ENCODE measurements at places on chromosomes 5 and 9.
A peak's percentile ranks its signal among the peaks of the same experiment; 100 is the strongest.

DNA sequence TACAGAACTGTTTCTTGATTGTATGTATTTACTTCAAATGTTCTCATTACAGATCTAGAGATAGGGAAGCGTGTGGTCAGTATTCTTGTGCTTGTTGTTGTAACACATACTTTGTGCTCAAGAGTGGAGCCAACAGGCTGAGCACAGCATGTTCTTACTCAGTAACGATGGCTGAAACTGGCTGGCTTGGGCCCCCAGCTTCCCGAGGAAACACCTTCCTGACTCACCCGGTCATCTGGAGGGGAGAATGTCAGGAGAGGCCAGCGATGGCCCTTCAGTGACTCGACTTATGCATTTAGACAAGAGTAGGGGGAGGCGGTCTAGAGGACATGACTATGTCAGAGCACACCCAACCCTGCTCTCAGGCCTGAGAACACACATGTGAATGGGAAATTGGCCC, 25.6 kb downstream of the ZNF474 start:
- peak; percentile 67 for DNase-seq

GRCh38 chr9:68653141-68653595, 51.9 kb upstream of the PIP5K1B start:
- DNase-seq: no peak

DNA sequence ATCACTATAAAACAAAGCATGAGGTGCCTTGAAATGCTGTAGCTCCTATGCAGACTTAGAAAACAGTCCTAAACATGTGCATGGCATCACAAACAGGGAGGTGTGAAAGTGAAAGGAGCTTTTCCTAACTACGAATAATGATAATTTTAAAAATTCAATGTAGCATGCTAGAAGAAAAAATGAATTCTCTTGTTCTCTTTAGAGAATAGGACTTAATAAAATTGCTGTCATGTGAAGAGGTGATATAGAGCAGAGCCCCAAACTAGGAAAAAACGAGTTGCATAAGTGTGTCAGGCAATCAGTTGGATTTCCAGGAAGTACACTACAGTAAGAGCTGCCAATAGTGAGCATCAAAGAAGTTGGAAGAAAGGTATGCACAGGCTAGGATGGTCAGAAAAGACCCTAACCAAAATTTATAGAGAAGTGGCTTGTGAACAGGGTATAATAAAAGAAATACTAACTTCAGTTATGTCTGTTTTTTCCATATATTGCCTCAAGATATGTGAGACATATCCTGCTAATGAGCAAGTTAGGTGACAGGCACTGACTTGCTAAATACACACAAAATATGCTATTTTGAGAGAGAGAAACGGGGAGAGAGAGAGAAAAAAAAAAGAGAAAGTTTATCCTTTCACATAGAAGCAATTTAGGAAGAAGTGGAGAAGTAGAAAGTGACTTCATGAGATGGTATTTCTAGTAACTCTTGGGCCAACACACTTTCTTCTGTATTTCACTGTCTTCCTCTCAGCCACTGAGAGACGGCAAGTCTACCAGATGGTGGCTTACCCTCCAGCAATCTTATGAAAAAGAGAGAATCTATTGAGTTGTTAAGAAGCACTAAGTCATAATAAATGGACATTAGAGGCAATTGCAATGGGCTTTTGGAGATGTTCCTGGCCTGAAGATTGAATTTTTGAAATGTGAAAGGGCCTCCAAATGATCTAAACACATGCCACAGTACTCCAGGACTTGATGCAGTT, 18.0 kb downstream of the ITGA2 start:
- no peak for DNase-seq

DNA sequence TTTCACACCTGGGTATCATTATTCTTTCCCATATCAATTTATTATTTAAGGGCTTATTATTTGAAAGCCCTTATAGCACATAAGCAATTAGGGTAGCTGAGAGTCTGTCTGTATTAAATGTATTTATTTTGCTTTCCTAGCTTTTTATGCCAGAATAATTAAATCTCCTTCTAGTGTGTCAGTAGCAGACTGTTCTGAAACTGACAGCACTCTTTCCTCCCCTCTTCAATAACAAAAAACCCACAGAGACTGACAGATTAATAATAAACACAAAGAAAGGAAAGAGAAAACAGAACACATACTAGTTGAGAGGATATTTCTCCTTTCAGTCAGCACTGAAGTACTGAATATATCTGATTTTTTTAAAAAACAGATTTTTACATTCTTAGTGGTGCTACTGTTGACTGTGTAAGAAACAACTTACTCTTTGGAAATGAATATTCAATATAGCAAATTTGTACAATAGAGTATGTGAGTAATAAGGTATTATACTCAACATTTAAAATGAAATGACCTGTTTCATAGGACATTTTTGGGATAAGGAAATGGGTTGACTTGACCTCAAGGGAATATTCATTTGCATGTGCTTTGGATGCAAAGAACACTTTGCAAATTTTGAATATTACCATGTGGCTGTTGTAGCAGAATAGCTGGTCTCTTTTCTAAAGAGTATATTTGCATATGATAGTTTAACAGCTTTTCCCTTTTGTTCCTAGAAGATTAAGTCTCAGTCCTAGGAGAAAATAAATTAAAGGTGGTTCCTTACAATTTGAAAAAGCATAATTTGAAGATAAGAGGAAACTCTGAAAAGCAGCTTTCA, 208.3 kb downstream of the SPATA31D1 start:
- DNase-seq: no peak

DNA sequence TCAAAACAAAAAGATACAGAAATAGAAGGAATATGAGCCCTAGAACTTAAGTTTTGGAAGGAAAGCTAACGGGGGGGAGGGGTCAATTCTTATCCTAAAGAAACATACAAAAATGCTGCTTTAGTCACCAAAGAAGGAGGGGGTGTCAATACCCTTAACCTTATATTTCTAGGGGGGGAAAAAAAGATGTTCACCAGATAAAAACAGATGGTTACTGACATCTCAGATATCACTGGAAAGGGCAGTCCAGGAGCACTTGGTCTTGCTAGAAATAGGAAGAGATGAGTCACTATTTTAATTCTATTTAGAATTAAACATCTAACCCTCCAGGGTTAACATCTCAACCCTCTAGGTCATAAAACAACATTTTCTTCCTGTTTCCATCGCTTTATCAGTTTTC, 1.7 kb downstream of the DIAPH1 start:
- DNase-seq: no peak

GRCh38 chr5:146188358-146188757, 5.9 kb upstream of the LARS1 start:
- DNase-seq: peak; percentile 68

DNA sequence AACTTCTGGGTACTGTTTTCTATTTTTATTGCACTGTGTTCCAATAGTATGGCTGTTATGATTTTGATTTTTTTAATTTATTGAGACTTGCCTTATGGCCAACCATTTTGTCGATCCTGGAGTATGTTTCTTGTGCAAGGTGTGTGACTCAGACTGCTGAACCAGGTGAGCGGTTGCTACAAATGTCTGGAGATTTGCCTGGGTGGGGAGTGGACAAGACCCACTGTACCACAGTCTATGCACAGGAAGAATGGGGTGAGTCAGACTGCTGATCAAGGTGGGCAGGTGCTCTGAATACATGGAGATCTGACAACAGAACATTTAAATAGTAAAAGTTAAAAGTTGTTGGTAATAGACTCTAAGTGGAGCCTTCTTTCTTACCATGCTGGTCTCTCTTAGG, 609.2 kb downstream of the CSNK1G3 start:
- DNase-seq: no peak

DNA sequence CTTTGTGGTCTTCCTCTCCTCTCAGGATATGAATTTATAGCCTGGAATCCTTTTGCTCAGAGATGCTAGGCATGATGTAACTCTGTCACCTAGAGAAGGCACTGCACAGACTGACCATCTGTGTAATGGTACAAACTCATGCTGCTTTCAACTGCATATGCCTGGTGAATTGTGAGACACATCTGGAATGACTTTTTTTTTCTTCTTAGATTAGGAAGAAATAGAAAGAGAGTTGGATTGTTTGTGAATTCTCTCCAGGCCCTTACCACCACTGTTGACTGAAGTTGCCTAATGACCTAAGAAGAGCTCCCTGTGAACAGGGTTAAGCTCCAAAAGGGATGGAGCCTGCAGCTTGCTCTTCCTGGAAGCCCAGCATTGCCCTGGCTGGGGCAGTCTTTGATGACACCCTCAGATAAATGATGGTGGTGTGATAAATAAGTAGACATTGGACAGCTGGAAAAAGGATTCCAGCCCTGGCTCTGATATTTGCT, 47.8 kb upstream of the TRIM32 start:
- peak; percentile 82 for DNase-seq

- no peak for DNase-seq
Observed at GRCh38 chr5:4226565-4226964, 630.9 kb downstream of the IRX1 start.

GRCh38 chr5:176530393-176530982, 6.7 kb downstream of the RNF44 start:
- DNase-seq: no peak

DNA sequence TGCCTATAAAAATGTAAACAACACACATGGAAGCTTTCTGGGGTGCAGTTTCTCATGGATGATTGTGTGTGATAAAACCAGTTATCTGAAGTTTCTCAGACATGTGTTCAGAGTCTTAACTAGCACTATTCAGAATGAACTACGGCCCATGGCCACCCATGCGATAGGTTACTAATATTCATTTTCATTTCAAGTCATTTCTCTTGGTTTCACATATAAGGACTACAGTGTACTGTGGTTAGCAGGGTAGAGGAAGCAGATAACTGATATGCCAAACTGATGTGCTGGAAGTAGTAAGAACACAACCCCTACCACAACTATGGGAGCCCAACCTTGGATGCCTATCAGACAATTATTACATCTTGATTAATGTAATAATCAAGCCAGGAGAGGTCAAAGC, 372.1 kb downstream of the DTWD2 start:
- no peak for DNase-seq

GRCh38 chr5:56090793-56091460, 96.2 kb upstream of the IL6ST start:
- no peak for DNase-seq

DNA sequence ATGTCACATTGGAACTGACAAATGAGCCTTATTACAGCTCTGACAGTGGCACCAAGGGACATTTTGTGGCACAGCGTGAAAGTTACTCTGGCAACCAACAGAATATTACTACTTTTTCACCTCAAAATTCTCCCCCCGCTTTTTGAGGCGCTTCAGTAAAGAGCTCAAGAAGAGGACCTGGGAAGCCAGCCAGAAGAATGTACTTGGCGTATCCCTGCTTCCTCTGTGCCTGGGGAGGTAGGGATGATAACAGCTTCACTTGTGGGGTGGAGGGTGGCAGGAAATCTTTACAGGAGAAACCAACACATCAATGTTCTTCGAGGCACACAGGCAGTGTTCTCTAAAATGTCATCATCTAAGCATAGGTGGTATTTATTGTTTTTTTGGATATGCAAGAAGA, 624.1 kb downstream of the NR2F1-AS1 start:
- DNase-seq: no peak

GRCh38 chr5:31502506-31502905, 29.4 kb downstream of the DROSHA start:
- DNase-seq: no peak

DNA sequence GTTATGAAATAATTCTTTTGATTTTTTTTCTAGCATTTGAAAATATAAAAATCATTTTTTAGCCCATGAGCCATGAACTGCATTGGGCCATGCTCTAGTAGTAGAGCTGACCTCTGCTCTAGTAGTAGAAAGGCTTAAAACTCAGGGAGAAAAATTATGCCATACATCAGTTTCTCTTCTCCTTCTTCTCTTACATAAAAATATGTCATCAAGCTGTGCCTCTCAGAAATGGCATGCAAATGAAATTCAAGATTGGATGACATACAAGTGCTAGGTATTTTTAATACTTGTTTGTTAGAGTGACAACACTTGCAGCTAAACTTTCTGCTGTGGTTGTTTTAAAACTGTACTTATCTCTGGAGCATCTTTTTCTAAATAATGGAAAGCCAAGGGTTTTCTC, 42.1 kb upstream of the TMOD1 start:
- DNase-seq: no peak

DNA sequence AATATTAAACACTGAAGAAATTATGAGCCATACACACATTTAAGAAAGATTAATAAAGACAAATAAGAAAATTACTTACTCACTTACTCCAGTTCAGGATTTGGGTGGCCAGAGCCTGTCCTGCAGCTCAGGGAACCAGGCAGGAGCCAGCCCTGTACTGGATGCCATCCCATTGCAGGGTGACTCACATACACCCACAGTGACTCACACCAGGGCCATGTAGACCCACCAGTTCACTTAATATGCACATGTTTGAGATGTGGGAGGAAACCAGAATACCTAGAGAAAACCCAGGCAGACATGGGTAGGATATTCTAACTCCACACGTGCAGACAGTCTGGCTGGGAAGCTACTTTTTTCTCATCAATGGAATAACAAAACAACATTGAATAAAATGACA, 49.6 kb upstream of the ADRB2 start:
- DNase-seq: peak; percentile 72

DNA sequence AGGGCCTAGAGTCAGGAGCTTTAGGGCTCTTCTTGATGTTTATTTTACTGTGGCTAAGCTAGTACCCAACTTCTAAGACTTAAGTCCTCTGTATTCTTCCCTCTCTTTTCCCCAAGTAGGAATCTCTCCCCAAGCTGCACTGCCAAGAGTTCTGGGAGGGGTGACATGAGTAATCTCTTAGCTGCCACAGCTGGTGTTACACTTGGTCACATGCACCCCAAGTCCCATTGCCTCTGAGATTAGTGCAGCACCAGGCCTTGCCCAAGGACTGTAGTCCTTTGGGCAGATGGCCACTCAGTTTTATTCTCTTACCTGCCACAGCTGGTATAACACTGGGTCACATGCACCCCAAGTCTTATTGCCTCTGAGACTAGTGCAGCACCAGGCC, 114.7 kb upstream of the RIOK2 start:
- DNase-seq: no peak

GRCh38 chr5:40514976-40515375, 164.7 kb upstream of the PTGER4 start:
- DNase-seq: no peak
